ENCODE measurements at places on chromosomes 3 and 15.

GRCh38 chr3:36937492-36937891 is 7.4 kb downstream of the TRANK1 start:
- no peak for DNase-seq

DNA sequence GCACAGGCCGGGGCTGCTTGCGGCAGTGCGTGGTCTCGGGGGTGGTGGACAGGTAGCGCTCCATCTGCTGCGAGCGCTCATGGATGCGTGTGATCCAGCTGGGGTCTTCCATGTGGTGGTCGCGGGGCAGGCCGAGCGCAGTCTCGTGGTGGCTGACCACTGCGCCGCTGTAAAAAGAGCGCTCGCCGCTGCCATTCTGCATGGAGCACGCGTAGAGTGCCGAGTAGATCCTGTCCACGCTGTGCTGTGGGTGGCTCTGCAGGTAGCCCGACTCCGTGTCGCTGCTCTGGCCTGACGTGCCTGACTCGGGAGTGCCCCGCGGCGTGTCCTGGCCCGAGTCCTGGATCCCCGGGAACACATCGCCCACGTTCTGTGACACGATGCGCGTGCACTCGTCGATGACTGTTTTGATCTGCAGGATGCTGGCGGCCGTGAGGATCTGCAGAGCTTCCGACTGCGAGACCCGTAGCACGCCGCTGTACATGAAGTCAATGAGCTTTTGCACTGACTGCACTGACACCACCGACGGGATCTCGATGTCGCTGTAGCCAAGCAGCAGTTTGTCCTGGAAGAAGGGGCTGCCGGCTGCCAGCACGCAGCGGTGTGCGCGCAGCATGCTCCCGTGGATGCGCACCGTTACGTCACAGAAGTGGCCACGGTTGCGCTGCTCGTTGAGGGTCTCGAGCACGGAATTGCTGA is 57.4 kb downstream of the TIGIT start:
- no peak for DNase-seq

DNA sequence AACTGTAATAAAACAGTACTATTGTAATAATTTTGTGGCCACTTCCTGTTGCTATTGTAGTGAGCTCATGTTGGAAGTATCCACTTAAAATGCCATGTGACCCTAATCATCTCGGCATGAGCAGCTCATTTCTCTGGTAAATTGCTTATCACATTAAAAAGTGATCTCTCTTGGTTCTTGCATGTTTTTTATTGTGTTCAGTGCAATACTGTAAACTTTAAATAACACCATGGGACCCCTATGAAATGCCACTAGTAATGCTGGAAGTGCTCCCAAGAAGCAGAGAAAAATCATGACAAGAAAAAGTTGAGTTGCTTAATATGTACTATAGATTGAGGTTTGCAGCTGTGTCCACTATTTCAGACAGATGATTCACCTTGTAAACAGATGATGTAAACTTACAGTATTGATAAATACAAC is 45.6 kb downstream of the NMD3 start:
- no peak for DNase-seq

DNA sequence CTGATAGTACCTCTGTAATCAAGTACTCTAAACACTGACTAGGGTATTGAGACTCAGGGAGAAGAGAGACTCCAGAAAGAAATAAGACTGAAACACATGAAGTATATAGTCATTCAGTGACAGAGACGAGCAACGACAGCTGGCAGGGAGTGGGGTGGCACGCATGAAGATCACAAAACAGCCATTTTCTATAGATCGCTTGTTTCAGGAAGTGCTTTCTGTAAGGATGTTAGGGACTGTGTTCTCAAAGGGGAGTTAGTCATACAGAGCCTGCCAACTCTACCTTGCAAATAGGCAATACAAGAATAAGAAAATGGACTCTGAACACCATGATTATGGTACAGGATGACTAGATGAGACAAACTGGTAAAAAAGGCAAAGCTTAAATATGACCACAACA is 139.5 kb downstream of the TBL1XR1 start:
- DNase-seq: no peak

GRCh38 chr15:54374184-54374952 is 396.1 kb downstream of the UNC13C start:
- DNase-seq: no peak

- DNase-seq: no peak
Observed at GRCh38 chr3:127784283-127784682, 38.0 kb downstream of the MGLL start.

DNA sequence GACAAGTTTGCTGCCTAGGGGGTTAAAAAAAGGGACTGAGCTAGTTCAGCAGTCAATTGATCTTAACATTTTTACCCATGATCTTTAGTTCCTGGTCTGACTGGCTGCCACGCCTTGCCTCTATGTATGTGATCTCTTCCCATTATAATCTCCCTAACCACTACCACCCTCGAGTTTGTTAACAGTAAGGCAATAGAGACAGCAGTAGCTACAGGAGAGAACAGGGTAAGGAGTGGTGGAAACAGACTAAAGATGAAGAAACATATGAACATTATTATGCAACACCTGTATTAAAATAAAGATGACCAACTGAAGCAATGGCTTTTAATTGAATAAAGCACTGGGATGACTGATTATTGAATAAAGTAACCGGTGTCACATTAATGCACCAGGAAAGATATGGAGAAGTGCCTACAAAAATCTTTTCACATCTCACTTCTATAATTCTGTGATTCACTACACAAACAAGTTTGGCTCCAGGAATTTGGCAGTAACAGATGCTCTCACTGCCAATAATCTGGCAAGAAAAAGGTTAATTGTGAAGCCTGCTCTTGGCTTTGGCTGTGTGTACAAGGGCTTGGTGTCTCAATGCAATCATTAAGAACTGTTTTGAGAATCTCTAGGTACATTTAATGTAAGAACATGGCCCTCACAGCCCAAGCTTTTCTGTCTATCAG is 95.7 kb downstream of the HHLA2 start:
- DNase-seq: no peak

- no peak for DNase-seq
Observed at GRCh38 chr15:25775317-25775912, 87.7 kb downstream of the ATP10A start.

GRCh38 chr3:8456412-8456811 is 45.2 kb upstream of the LMCD1 start:
- no peak for DNase-seq

DNA sequence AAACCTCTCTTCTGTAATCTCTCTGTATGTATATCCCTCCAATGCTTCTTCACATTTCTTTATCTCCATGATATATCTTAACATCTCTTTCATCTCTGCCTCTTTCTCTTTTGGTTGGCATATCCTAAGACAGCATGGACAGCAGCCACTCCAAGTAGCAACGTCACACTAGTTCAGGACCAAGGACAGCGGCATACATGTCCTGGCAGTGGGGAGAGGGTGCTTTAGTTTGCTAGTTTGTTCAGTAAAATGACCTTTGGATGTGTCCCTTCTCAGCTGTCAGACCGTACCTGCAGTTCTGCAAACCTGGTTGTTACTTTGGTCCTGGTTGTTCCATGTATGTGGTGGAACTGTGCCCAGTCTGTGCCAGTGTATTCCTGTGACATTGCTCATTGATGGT is 225.6 kb upstream of the ROPN1 start:
- DNase-seq: no peak

GRCh38 chr15:82298520-82298919 is 35.9 kb downstream of the SAXO2 start:
- DNase-seq: no peak

DNA sequence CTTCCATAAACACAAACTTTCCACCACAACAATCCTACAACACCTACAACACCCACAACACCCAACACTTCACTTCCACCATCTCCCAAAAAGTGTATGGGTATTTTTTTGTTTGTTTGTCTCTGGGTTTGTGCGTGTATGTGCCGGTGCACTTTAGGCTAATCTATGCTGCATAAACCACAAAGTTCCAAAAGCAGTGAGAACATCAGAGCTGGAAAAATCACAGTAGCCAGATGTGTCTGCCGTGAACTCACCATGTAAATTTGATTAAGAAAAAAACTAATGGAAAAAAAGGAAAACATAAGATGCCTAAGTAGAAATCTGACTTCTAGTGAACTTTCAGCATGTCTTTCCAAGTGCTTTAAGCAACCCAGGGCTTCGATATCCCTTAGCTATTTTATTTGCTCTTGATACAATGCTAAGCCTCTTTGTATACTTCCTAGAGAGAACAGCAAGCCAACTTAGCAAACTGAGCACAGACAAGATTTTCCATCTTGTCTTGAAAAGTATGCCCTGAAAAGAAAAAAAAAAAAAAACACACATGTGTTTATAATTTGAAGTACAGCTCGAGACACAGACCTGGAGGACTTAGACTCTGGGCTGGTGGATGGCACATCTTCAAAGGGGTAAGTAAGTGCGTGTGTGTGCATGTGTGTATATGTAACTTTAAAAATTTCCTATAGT is 91.4 kb downstream of the WWTR1 start:
- no peak for DNase-seq

DNA sequence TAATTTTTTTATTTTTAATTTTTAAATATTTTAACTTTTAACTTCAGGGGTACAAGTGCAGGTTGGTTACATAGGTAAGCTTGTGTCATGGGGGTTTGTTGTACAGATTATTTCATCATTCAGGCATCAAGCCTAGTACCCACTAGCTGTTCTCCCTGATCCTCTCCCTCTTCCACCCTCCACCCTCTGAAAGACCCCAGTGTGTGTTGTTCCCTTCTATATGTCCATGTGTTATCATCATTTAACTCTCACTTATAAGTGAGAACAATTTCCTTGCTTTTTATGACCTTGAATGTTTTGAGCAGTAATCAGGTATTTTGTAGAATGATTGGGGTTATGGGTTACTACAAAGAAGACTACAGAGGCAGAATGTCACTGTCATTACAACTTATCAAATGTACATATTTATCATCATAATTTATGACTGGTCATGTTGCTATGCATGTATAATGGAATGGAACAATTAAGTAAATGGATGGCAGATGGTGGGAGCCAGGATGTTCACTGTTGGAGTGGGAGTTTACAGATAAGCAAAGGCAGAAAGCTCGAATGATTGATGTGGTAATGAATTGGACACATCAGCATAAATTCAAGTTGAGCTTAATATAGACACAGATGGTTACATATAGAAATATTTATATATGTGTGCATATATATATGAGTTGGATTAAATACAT is 563.8 kb upstream of the ROBO1 start:
- no peak for DNase-seq

DNA sequence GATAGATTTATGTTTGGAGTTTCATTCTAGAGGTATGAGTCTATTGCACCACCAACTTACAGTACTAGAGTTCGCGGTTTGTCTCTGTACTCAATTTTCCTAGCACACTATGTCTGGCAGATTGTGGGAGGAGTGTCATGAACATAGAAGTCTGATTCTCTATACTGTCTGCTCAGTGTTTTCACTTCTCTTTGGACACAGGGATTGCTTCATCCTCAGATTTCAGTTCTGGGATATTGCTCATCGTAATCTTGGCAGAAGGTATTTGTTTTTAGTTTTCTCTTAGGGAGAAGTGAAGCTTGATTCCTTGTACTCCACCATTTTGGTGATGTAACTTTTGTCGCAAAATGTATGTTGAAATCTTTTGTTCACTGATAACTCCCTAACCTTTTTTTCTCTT is 27.8 kb upstream of the AZI2 start:
- no peak for DNase-seq

GRCh38 chr3:64341296-64341695 is 116.0 kb upstream of the PRICKLE2 start:
- DNase-seq: no peak

DNA sequence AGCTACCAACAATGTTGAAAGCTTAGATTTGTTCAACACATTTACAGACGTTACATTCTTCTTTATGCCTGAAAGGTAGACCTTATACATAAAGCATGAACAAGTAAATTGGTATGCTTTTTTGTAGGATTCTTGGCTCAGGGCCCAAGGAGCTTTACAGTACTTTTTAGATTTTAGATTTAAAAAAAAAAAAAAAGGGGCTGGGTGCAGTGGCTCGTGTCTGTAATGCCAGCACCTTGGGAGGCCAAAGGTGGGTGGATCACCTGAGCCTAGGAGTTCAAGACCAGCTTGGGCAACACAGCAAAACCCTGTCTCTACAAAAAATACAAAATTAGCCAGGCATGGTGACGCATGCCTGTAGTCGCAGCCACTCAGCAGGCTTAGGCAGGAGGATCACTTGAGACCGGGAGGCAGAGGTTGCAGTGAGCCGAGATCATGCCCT is 39.7 kb downstream of the MEF2A start:
- no peak for DNase-seq

DNA sequence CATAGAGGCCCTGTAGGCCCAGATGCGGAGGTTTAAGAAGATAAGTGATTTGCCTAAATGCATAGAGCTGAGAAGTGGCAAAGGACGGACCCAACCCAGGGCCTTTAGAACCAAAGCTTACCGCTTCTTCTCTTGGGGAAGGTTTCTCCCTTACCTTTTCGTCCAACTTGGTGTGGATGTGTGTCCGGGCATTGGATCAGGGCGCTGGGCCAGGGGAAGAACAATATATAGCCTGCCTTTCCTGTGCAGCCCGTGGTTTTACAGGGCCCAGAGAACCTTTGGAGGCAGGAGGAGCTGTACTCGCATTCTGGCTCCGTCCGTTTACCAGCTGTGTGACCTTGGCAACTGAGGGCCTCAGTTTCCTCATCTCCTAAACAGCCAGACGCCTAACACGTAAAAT is 686 bp upstream of the P3H2 start:
- no peak for DNase-seq

GRCh38 chr3:188664795-188665194 is 507.0 kb upstream of the TPRG1 start:
- no peak for DNase-seq

DNA sequence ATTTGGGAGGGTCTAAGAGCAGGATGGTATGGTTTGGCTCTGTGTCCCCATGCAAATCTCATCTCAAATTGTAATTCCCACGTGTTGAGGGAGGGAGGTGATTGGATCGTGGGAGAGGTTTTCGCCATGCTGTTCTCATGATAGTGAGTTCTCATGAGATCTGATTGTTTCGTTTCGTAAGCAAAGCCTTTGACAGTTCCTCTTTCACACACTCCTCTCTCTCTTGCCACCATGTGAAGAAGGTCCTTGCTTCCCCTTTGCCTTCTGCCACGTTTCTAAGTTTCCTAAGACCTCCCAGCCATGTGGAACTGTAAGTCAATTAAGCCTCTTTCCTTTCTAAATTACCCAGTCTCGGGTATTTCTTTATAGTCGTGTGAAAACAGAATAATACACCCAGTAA is 553.7 kb downstream of the TAFA4 start:
- no peak for DNase-seq

DNA sequence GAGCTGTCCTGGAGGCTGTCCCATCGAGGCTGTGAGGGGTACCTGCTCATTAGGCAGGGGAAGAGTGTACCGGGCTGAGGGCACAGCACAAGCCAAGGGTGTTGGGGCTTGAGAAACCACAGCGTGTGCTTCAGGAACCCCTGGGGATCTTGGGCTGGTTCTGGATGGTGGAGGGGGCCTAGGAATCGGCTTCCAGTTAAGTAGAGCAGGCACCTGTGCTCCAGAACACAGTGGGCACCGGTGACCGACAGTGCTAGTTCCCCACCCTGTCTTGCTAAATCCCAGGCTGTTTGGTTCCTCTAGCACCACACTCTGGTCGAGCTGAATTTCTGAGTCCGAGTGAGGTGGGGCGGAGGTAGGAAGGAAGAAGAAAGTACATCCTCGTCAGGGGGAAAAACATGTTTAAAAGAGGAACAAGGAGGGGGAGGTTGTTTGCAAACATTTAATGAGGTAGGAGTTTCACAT is 29.1 kb downstream of the SLC6A6 start:
- DNase-seq: no peak
